ENCODE measurements at places on chromosomes 5 and 9. TPM values are rescaled to one million over a fixed set of nuclear protein-coding genes. Genes with fewer than 3 reads are reported as not detected.

Gene N4BP3
- 4.8 TPM for total RNA-seq

Gene NIPAL4
- 1.2 TPM for total RNA-seq

Gene PCDHA5
- total RNA-seq: 0.31 TPM

Gene C5orf63
- 0.59 TPM for total RNA-seq

Gene SAPCD2
- total RNA-seq: 0.16 TPM

Gene SOX30
- total RNA-seq: 0.16 TPM

Gene IL13
- not detected for total RNA-seq

Gene PROB1
- total RNA-seq: 1.2 TPM

Gene ANKRD18A
- total RNA-seq: 0.19 TPM

Gene HK3
- total RNA-seq: 3.4 TPM

Gene PHF24
- total RNA-seq: 0.81 TPM

Gene AK1
- total RNA-seq: 49.1 TPM

Gene WNT8A
- not detected for total RNA-seq

Gene PNPLA7
- 4.1 TPM for total RNA-seq

DNA sequence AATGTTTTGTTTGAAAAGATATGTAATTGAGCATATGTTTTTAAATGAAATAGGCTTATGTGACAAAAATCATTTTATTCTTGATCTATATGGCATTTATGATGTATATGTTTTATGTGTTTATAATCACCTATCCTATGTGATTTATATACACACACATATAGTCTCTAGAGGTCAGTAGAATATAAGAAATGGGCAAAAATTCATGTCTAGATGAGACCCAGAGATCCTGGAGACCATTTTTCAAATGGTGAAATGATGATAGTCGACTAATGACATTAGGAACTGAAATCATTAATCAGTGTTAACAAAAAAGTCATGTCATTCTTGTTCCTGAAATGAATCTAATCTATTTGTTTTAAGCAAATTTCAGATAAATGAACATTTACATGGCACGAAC lies 709.2 kb upstream of the WWC1 start:
- no peak for ATAC-seq

GRCh38 chr9:134964271-134965055 lies 46.8 kb upstream of the FCN1 start:
- no peak for ATAC-seq

- ATAC-seq: no peak
Observed at GRCh38 chr5:173233347-173234128, 1.5 kb downstream of the NKX2-5 start.

- peak; percentile 70 for ATAC-seq
Observed at GRCh38 chr5:142280066-142281007, 44.5 kb downstream of the SPRY4 start.

GRCh38 chr5:67149951-67150523 lies 46.6 kb downstream of the CD180 start:
- ATAC-seq: peak; percentile 56

DNA sequence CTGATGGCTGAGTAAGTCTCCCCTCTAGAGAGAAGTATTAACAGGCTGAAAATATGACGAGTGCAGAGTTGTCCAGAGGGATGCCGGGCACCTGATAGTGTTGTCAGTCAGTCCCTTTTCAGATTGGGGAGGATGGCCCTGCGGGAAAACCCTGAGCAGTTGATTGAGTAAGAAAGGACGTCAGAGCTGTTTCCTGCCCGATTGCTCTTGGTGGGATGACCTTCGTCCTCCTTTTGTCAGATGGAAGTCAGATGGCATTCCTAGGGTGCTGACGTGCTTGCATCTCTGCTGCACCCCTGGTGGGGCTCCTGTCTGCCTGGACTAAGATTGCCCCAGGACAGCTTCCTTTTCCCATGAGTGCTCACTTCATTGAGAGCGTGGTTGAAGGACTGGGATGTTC lies 9.8 kb downstream of the ZNF354B start:
- ATAC-seq: no peak

- no peak for ATAC-seq
Observed at GRCh38 chr9:82558855-82559630, 503.9 kb downstream of the RASEF start.

GRCh38 chr5:55225346-55225745 lies 1.8 kb downstream of the MCIDAS start:
- ATAC-seq: no peak

DNA sequence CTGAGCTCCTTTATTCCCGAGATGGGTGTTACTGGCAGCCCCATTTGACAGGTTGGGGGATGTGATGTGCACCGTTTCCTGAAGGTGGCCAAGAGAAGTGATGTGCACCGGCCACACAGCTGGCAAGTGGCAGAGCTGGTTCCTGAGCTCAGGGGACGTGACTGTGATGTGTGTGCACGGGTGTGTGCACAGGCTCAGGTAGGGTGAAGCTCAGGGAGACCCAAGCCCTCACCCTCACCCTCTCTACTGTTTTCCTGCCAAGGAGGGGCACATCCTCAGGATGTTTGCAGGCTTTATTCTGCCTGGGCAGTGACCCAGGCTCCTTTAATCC lies 56.6 kb downstream of the WWC1 start:
- no peak for ATAC-seq

- ATAC-seq: no peak
Observed at GRCh38 chr9:125387861-125388524, 126.4 kb downstream of the GAPVD1 start.

- ATAC-seq: no peak
Observed at GRCh38 chr9:2324742-2325141, 296.8 kb upstream of the VLDLR start.

DNA sequence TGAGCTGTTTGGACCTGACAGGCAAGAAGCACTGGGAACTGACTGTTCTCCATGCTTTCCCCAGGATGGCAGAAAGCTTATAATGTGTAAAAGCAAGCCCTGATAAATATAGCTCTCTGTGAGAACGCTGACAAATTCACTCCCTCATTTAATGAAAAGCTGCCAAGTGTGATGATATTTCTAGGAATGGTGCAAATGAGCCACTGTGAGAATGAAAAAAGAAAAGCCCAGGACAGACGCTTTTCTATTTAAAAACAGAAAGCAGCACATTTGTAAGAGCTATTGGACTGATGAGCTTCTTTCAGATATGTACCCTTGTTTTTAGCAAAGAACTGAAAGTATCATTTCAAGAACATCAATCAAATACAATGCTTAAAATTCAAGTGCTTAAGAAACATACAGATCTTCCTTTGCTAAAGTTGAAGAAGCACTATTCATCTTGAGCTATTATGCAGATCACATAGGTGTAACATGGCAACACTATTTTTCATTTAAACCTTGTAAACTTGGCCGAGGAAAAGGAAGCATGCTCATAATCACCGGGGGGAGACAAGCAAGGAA lies 842.6 kb upstream of the ACO1 start:
- peak; percentile 15 for ATAC-seq

- ATAC-seq: no peak
Observed at GRCh38 chr9:128370367-128370751, 815 bp upstream of the URM1 start.

GRCh38 chr9:131593091-131593820 lies 47.9 kb downstream of the PRRT1B start:
- no peak for ATAC-seq

GRCh38 chr5:53924392-53924791 lies 364.0 kb downstream of the NDUFS4 start:
- ATAC-seq: no peak

DNA sequence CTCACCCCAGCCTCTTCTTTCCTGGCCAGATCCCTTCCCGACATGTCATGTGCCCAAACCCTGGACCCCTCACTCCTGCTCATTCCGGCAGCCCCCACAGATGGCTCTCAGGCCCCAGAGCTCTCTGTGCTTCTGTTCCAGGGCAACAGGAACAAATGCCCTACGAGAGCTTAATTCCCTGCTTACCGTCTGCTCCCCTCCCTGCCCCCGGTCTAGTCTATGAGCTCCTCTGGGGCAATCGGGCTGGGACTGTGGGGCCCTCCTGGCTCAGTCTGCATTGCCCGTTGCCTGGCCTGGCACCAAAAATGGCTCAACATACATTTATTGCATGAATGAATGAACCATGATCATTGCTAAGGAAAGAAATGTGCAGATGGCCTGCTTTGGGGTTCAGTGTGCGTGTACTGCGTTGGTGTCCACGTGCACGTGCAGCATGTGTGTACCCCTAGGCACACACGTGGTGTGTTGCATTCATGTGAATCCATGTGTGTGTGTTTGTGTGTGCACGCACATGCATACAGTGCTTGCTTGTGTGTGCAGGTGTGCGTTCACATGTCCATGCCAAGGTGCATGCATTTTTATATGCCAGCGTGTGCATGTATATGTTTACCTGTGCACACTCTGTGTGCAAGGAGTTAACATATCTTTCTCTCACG lies 201.2 kb upstream of the IER5L start:
- ATAC-seq: no peak

- no peak for ATAC-seq
Observed at GRCh38 chr5:137609127-137609526, 110.0 kb upstream of the SPOCK1 start.

GRCh38 chr5:150141544-150142184 lies 14.0 kb downstream of the PDGFRB start:
- peak; percentile 12 for ATAC-seq

DNA sequence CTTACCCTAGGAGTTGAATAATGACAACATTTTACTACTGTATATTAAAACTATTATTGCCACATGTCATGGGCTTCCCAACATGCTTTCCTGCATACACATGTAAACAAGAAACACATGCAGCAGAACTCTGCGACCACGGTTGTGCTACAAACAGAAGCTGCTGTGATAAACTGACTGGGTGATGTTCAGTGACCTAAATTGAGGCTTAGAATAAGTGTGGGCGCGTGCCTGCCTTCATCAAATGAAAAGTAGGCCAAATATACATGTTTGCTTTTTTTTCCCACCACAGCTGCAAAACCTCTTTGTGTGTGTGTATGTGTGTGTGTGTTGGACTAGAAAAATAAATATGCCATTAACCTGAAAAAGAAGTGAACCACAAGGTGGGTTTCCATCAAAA lies 1202.1 kb downstream of the PTPRD start:
- ATAC-seq: no peak

DNA sequence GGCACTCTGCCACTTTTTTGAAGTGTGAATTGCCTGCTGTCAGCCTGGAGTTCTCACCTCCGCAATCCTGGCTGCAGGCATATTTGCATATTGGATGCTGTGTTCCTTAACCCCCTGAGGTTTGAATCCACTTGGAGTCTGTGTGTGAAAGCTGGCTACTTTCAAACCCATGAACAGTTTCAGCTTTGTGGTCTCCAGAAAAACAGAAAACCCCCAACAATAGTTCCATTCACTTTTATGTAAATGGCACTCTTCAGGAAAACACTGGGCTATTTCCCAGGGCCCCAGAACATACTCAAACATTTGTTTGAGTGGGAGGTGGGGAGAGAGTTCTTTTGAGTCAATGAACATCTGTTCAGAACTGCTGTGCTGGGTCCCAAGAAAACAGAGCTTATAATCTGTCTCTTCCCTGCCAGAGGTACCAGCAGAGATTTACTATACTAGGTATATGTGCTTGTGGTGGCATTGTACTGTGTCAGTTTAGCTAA lies 5.0 kb downstream of the NUDT2 start:
- no peak for ATAC-seq

DNA sequence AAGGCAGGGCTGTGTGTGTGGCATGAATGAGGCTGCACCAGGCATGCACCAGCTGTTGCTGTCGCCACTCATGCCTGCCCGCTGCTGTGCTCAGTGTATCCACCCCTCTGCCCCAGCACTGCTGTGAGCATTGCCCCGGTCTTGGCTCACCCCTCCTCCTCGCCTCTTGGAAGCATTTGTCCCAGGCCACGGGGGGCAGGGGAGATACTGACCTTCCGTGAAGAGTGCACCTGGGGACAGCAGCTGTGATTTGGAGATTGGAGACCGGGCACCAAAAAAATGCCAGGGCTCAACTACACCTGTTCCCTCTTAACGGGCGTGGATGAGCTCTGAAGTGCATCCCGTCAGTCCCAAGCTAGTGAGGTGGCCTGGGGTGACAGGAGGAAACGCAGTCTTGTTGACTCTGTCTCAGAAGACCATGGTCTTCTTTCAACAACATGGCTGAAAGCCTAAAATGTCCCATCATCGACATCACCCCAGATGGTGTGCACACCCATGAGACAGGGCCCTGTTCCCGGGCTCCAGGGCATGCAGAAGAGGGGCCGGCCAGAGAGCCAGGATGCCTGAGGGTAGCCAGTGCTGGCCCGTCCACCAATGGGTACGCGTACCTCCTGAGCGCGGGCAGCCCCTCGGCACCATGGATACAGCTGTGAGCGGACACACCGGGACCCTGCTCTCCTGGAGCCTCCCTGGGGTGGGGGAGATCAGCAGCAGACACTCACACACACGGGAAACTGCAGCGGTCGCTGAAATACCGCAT lies 115.8 kb downstream of the COL5A1 start:
- no peak for ATAC-seq

GRCh38 chr5:178467205-178467567 lies 123.0 kb downstream of the COL23A1 start:
- no peak for ATAC-seq

DNA sequence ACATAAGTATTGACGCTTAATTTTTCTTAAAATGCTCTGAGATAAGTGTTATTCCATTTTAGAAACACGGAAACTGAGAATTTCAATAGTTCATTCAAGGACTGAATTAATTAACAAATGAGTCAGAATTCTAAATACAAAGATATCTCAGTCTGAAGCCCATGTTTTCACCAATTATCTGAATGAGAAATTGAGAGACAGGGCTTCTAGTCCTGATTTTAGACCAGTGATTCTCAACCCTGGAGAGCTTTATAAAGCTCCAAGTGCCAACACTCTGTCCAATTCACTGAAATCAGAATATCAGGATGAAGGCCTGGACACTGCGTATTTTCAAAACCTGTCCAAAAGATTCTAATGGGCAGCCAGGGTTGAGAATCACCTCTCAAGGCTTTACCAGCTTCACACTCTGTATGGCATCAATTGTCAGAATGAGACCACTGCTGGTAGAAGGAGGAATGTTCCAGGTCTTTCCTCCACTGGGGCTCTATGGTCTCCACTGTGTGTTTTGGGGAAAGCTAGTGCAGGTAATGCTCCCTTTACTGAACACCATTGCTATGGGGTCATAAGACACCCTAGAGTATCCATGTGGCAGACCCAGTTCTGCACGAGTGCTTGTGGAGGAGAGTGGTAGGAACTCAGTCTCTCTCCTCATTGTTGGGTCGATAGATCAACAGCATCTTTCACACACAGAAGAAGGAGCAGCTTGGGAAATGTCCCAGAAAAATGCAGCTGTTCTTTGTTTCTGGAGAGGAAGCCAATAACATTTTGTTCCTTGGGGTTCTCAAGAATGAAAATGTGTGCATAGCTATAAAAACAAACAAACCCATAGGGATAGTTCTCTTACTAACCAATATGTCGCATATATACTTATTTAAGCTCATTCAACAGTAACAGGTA lies 99.7 kb upstream of the OSMR start:
- no peak for ATAC-seq

DNA sequence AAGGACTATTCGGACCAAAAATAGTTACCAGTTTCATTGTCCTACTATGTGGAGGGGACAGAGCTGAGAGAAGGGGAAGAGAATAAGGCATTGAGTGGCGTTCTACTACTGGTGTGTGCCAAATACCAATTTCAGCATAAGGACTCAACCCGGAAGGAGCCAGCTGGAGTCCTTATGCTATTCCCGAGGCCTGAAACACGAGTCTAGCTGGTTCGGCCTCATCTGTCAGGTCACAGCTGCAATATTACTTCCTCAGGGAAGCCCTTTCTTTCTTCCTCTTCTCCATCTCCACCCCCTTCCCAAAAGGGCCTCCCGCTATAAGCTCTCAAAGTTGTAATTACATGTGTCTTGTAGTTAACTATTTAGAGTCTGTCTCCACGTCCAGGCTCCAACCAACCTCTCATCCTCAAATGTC lies 20.5 kb upstream of the FER start:
- ATAC-seq: no peak

- ATAC-seq: no peak
Observed at GRCh38 chr5:79512049-79512448, 1.9 kb downstream of the HOMER1 start.

All from gastroesophageal sphincter (tissue), 4 donors.